ENCODE measurements at places on chromosomes 1 and 21. TPM values are rescaled to one million over a fixed set of nuclear protein-coding genes. Genes with fewer than 3 reads are reported as not detected.

IL12RB2 gene
- polyA plus RNA-seq: 0.75 TPM

KRTAP13-2 gene
- not detected for polyA plus RNA-seq

OPN3 gene
- 38.1 TPM for polyA plus RNA-seq

LRRC38 gene
- polyA plus RNA-seq: not detected

CACNA1S gene
- polyA plus RNA-seq: 0.44 TPM

RPS6KA1 gene
- polyA plus RNA-seq: 17.0 TPM

POLR3C gene
- polyA plus RNA-seq: 37.1 TPM

MEX3A gene
- polyA plus RNA-seq: 54.4 TPM

FNDC10 gene
- polyA plus RNA-seq: 1.8 TPM

SELL gene
- polyA plus RNA-seq: 5.5 TPM

ELOVL1 gene
- 75.3 TPM for polyA plus RNA-seq

SPRR2F gene
- not detected for polyA plus RNA-seq

DNA sequence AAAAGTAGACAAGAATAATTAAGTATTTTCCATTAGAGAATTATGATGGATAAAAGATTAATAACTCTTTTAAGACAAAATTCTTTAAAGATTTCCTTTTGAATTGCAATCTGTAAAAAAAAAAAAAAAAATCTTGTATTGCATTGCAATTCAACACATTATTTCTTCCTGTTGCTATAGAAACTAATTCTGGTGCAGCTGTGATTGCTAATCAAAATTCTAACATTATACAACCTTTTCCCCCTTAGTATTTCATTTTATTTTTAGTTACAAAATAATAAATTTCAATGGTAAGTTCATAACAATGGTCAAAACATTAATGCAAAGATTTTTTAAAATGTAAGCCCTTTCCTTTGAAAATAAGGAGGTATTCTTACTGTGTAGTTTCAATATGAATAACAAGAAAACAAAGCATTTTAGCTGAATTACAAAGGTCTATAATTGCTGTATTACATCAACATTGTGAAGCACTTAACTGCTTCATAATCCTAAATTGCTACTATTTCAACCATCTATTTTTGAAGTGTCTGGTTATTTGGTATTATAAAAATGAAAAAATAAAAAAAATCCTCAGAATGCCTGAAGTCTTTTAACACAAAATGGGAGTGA, 135.0 kb downstream of the SYT14 start:
- DNase-seq: no peak

- DNase-seq: no peak
These were observed 110.4 kb upstream of the MAGI3 start for GRCh38 chr1:113279776-113280391.

- no peak for DNase-seq
These were observed 119.9 kb downstream of the SYF2 start for GRCh38 chr1:25112400-25112799.

- DNase-seq: no peak
These were observed 33.0 kb downstream of the KANK4 start for GRCh38 chr1:62285984-62286785.

- DNase-seq: no peak
These were observed 292.3 kb downstream of the HHAT start for GRCh38 chr1:210620867-210621488.

DNA sequence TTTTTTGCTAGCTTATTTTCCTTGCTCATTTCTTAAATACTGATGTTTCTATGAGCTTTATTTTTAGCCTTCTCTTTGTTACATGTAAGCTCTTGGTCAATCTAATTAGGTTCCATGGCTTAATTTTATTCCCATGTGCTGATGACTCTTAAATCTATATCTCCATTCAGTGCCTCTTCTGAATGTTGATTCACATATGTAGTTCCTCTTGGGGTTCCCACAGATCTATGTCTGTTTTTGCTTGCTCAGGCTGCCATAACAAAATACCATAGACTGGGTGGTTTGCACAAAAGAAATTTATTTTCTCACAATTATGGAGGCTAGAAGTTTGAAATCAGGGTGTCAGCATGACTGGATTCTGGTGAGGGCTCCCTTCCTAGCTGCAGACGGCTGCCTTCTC, 58.3 kb upstream of the PLA2G4A start:
- DNase-seq: no peak

DNA sequence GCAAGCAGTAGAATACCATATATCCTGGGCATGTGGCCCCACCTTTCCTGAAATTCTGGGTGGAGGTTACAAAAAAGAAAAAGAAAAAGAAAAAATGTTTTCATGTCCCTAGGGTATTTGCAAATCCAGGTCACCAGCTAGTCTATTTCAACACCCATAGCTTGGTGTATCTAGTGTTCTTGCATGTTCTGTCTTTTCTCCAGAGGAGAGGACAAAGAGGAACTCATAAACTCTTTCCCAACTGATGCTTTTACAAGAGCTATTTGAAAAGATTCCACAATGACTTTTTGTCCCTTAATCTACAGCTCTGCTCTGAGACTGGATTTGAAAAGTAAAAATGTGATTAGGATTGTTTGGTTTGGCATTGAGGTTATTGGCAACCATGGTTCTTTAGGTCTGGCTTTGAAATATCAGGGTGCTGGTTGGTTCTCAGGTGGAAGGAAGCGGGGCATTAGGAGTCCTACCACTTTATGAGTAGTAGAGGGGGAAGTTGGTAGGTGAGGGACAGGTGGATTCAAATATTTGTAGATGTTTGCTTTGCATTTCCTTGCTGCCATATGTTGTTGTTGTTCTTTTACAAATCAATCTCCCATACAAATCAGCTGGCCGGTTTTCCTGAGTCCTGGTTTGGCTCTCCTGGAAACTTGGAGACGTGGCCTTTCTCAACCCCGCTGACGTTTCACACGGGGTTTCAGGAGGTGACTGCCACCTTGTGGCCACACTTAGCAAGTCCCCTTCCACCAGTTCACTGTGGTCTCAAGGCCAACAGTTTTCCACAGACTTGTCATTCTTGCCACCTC, 126.7 kb upstream of the KIAA0040 start:
- DNase-seq: peak; percentile 64

DNA sequence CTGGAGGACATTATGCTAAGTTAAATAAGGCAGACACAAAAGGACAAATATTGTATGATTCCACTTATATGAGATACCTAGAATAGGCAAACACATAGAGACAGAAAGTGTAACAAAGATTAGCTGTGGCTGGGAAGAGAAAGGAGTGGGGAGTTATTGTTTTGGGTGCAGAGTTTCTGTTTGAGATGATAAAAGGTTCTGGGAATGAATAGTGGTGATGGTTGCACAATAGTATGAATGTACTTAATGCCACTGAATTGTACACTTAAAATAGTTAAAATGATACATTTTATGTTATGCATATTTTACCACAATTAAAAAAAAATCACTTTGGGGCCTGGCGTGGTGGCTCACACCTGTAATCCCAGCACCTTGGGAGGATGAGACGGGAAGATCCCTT, 21.2 kb upstream of the ERO1B start:
- DNase-seq: no peak

DNA sequence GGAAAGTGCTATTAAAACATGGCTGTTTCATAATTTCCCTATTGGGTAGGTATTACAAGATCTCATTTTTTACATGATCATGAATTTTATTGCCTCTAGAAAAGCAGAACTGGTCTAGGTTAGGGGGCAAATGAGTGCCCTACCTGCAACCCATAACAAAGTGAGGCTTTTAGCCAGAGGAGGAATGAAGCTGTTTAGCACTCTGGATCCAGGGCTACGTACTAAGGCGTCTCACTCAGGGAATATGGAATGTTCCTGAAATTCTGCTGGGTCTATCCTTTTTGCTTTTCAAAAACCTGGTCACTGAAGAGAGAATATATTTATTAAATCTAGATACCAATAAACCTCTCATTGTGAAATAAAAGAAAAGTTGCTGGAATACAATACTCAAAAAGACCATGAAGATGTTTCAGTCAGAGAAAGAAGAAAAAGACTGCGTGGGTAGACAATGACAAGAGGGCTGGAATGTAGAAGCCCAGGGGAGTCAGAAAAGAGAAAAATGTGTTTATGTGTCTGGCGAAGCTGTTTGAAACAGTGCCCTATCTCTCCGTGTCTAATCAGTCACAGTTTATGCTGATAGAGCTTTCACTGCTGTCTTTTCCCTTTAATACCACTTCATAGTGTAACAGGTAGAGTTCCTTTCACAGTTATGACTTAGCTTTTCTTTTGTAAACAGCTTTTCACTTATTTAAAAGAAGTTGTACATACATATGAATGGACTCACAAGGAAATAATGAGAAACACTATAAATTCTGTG, 25.0 kb upstream of the SYDE2 start:
- no peak for DNase-seq

DNA sequence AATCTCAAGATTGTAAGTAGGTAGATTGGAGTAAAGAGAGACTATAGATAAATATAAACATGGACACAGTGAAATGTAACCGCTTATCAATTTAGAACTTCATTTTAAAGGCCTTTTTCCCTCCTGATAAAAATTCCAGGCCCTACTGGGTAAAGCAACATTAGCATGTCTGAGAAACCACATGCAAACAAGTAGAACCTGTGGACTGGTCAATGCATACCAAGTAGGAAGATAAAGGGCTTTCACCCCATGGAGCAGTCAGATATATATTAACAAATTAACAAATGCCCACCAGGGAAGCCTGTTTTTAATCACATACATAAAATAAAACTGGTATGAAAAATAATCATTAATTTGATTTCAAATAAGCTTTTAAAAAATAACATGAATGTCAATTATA, 8.1 kb downstream of the DPH5 start:
- DNase-seq: no peak

GRCh38 chr1:235763962-235764361, 102.7 kb downstream of the LYST start:
- no peak for DNase-seq

- DNase-seq: no peak
These were observed 966 bp downstream of the TFB2M start for GRCh38 chr1:246564839-246565750.

DNA sequence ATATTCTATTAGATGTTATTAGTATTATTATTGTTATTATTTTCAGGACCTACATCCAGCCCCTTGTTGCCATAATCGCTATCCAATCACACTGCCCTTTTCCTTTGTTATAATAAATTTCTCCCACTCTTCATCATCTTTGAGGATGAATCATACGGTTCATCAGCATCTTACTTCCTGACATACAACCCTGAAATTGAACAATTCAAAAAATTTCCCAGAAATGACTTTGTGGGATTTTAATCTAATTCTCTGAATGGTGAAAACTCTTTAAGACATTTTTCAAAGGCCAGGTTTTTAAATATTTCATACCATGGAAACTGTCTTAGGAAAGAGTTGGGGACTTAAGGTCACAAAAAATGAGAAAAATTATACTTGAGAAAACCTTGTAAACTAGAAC, 353.5 kb downstream of the ST6GALNAC3 start:
- no peak for DNase-seq

- DNase-seq: peak; percentile 23
These were observed 28.3 kb upstream of the PKN2 start for GRCh38 chr1:88655685-88656299.

DNA sequence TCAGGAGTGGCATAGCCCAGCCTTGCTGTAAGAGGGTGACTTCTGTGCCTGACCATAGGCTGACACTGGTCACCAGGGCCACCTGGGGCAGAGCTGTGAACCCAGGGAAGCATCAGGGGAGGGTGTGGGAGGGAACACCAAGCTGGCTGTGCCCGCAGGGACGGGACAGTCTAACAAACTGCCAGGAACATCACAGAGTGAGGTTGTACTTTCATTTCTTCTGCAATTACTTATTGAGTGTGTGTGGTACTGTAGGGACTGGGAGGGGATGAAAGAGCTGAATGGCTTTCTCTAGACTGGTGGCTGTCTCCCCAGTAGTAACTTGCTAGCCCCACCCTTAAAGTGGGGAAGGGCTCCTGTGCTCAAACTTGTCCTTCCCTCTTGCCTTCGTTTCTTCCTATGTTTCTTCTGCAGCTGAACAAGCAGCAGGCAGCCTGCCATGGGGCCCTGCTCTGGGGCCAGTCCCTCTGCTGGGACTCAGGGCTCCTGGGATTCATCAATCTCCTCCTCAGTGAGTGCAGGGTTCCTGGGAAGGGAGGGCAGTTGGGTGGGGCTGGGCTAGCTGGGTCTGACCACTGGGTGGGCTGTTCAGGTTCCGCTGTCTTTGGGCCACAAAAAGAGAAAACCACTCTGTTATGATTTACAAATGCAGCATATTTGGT, 39.7 kb upstream of the ETV3 start:
- DNase-seq: no peak

DNA sequence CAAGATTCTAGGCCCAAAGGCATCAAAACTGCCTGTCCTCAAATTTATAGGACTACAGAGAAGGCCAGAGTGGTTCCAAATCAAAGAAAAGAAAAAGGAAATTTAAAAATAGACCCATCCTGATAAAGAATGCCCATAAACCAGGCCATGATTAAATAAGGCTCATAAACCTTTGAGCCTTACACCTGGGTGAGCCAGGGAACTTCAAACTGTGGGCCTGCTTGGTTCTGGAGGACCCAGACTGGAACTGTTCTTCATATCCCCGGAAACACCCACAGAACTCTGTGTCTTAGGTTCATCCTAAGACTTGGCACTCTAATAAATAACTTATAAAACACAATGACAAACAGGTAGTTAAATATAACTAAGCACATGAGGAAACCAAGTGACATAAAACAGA, 28.8 kb downstream of the MCOLN2 start:
- DNase-seq: no peak

DNA sequence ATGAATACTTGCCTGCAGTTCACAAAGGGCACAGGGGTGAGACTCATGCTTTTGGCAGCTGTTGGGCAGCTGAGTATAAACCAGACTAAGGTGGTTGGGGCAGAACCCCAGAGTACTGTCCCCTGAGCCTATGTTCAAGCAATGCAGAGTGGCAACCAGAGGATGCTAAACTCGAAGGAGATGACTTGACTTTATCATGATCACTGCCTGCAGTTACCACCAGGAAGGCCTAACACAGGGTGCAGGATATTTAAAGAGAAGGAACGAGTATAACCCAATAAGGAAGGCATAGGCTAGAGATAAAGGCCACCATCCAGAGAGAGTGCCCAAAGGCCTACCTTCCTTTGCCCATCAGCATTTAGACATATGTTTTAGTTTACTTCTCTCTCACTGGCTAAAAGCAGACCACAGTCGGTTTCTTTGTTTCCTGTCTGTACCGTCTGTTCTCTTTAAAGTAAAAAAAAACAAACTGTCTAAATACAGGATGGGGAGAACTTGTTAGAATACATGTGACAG, 83.3 kb downstream of the MPZL1 start:
- no peak for DNase-seq

DNA sequence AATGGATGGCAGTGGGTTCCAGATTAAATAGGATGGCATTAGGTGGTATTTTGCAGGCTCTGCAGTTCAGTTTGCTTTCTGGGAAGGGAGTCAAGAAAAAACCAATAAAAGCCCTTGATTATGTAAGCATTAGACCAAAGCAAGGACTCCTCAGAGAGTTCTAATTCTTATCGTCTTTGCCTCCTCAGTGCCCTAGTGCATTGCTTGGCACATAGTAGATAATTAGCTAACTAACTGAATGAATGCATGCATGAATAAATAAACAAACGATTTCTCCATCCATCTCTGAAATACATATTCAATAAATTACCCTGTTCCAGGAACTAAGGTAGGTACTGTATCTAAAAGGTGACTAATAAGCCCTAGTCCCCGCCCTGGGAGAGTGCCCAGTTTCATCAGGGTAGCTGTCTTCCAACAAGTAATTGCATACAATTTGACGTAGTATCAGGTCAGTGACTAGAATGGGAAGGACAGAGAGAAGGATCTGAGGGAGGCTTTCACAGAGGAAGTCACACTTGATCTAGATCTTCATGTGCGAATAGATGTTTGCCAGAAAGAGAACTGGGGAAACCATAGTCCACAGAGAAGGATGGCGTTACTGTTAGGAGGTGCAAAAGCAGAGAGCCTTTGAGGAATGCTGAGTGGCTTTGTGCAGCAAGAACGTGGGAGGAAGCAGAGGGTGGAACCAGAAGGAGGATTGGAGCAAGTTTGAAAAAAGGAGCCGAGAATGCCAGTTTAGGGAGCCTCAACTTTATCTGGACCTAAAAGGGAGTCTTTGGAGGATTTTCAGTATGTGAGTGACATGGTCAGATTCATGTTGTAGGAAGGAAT, 111.4 kb downstream of the TBX19 start:
- DNase-seq: no peak

All from renal cortex interstitium (tissue), 15 donors.